ENCODE measurements at places on chromosomes 13 and 19.

GRCh38 chr13:63041640-63042414 is 1626.2 kb upstream of the PCDH20 start:
- DNase-seq = no peak

- no peak for DNase-seq
Measured at GRCh38 chr19:33040994-33041827, 23.5 kb downstream of the RHPN2 start.

GRCh38 chr13:93079294-93079693 is 147.3 kb upstream of the GPC6 start:
- DNase-seq = no peak

DNA sequence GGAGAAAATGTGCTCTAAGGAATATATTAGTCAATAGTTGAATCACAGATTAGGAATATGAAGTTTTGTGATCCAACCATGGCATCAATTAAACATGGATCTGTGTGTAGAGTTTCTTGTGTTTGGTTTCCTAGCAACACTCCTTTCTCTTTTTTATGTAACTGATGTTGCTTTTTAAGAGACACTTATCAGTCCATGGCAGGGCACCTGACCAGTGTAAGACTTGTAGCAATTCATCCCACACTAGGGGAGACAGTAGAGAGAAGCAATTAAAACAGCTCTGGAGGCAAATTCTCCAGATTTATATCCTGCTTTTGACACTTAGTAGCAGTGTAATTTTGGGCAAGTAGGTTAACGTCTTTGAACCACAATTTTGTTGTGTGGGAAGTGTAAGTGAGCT is 1229.0 kb downstream of the PCDH9 start:
- DNase-seq = no peak

DNA sequence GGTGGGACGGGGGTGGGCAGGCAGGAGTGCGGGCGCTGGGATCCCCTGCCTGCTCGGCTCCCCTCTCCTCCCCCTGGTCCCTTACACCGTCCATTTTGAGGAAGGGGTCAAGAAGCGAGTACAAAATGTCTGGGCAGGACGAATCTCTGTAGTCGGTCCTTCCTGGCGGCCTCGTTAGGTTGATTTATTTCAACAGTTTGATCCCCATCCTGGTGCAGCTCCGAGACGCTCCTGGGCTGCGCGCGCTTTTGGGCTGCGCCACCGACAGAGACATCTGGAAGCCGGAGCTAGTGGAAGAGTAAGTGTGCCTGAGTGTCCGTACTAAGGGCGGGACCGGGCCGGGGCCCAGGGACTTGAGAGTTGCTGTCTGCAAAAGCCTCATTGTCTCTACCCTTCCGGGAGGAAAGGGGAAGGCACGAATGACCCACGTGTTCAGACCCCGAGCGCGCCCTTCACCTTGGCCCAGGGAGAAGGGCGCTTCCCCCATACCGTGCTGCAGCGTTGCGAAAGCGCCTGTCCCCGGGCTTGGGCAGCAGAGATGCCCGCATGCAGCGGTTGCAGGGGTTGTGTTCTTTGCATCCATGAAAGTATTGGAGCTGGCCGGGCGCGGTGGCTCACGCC is 1.8 kb downstream of the ZNF114 start:
- DNase-seq = peak; percentile 45

GRCh38 chr13:82747958-82748357 is 1134.3 kb downstream of the SLITRK1 start:
- DNase-seq = no peak

- no peak for DNase-seq
Measured at GRCh38 chr13:35927567-35928021, 203.6 kb downstream of the DCLK1 start.

- no peak for DNase-seq
Measured at GRCh38 chr19:17616961-17617806, 61.7 kb downstream of the COLGALT1 start.
